ENCODE measurements at places on chromosomes 6 and 20.

- DNase-seq = no peak
Observed at GRCh38 chr6:140230282-140230681, 855.8 kb upstream of the CITED2 start.

DNA sequence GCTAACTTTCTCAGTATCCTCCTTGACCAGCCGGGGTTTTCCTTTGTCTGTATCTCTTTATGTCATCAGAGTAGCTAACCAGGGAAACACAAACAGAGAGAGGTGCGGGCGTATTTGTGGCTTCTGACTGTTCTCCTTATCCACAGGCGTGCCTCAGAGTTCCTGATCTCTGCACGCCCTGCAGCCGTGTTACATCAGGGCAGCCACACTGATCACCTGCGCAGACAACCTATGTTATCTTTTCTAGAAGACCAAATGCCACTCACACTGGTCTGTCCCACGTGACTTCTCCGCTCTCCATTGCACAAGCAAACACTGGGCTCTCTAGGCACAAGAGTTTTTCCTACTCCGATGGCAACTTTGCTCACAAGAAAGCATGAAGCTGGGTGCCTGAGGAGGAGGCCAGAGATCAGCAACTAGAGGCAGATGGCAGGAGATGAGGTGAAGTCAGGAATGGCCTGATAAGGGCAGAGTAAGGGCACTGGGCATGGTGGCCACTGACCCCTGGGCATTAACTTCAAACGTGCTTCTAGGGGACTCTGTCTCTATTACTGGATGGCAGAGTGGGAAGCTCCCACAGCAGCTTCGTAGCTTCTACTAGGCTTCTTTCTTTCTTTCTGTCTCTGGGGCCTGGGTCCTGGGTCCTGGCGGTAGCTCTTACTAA lies 4.5 kb downstream of the PDE10A start:
- DNase-seq = no peak

GRCh38 chr6:47230579-47230978 lies 79.1 kb downstream of the TNFRSF21 start:
- no peak for DNase-seq

DNA sequence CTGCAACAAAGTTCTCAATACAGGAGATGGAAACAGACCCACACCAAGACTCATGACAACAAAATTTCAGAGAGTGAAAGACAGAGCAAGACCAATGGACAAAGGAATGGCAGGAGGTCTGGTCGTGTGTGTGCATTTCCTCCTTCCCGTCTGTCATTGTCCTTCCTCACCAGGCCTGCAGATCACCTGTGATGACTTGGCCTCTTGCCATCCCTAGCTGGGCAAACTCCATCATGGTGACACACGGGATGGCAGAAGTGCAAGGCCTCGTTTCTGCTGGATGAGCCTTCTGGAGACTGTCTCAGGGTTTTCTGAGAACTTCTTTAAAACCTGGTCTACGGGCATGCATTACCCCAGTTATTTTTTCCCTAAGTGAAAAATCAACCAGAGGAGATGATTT lies 49.2 kb downstream of the RPP21 start:
- no peak for DNase-seq

GRCh38 chr6:95364016-95364604 lies 213.2 kb upstream of the MANEA start:
- no peak for DNase-seq

GRCh38 chr20:38034961-38035360 lies 1.4 kb downstream of the RPRD1B start:
- no peak for DNase-seq

Data from stimulated activated CD4-positive, alpha-beta T cell treated with anti-CD3 and anti-CD28 coated beads, Interleukin-1b, Interleukin-23, amount 100 ng/mL, for 1 hour (primary cell).